Daoy (cell line): ENCODE measurements at places on chromosomes 12 and 14. TPM values are rescaled to one million over a fixed set of nuclear protein-coding genes. Genes with fewer than 3 reads are reported as not detected.

GRCh38 chr12:2925322-2925995, 33.7 kb upstream of the TEAD4 start:
- DNase-seq, result no peak

DNA sequence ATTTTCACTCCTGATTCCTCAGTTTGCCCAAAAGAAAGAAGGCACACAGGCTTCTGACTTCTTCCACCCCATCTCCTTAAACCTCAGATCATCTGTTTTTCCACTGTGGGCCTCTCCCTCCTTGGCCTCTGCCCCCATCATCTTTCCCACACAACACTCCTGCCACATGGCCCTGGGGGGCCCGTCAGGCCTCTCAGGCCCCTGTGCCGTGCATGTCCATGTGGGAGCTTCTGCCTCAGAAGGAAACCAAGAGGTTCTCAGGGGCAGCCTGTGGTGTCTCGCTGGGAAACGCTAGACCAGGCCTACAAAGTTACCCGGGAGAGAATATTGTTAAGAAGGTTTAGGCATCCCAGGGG, 8.0 kb downstream of the KLHL33 start:
- DNase-seq, result no peak

ISM2 gene
- 1.3 TPM in 1 of 2 replicates, not detected in the other for total RNA-seq

RFLNA gene
- total RNA-seq, result 63.9 and 65.9 TPM in 2 replicates

G2E3 gene
- total RNA-seq, result 51.5 and 67.9 TPM in 2 replicates

NFYB gene
- total RNA-seq, result 29.7 and 43.1 TPM in 2 replicates

ADCY4 gene
- 0.17 TPM in 1 of 2 replicates, not detected in the other for total RNA-seq

SLC5A8 gene
- total RNA-seq, result not detected in 2 replicates

BAG5 gene
- 23.5 and 28.6 TPM in 2 replicates for total RNA-seq

DNA sequence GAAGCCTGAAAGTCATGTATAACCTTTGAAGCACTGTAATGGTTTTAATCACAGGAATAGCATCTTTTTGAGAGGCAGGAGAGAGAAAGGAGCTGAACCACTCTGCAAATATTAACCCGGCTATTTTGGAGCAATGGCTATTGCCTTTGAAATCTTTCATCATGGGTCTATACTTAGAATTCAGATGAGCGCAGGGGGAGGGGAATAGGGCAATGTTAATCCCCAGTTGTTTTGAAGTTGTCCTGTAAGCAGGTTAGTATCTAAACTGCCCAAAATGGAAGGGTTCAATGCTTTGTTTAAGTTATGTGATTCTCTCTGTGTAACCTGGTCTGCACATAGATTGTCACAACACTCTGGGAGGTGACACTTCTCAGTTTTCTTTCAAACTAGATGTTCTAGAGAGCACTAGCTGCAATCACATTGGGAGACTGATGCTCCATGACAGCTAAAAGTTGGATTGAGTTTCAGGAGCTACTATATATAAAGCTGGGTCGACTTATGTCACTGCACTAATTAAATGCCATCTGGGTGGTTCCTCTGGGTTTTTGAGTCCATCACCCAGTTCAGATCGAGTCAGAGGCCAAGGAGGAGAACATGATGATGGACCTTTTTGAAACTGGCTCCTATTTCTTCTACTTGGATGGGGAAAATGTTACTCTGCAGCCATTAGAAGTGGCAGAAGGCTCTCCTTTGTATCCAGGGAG, at the start of gene MYF6:
TSS of gene MYF6 (plus strand) at position 509 of the 704 bp plus-strand sequence. CDS start at position 595, 86 bp downstream.
- DNase-seq, result no peak

DNA sequence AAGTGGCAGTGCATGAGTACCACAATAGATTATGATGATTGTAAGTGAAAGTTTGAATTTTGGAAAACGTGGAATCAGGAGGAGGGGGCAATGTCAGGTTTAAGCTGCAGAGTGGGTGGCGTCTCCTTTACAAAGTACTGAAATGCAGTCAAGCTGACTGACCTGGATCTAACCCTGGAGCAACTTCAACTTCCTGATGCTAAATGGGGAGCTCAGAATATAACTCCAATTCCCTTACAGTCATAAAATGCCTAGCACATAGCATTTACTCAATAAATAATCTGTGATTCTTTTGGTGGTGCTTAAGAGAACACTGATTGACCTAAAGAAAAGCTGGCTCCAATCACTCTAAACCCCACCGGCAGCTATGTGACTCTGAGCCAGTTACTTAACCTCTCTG, 38.5 kb downstream of the CCDC60 start:
- DNase-seq, result no peak
